ACHN (cell line): ENCODE measurements at places on chromosomes 12 and 14.

DNA sequence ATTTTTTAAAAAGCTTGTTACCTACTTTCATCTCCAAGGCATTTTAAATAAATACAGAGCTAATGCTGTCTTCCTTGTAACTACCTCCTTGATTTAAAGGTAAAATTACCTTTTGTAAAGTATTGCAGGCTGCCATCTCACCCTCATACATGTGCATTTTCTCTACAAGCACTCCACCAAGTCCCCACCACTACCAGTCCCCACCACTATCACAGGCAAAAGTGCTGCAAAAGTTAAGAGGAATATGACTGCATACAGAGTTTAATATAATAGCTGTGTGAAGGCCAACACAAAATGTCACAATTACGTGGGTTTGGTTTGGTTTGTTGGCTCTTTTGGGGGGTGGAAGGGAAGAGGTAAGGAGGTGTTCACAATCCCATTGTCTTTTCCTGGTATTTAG, 9.6 kb downstream of the SIX1 start:
- DNase-seq = no peak

DNA sequence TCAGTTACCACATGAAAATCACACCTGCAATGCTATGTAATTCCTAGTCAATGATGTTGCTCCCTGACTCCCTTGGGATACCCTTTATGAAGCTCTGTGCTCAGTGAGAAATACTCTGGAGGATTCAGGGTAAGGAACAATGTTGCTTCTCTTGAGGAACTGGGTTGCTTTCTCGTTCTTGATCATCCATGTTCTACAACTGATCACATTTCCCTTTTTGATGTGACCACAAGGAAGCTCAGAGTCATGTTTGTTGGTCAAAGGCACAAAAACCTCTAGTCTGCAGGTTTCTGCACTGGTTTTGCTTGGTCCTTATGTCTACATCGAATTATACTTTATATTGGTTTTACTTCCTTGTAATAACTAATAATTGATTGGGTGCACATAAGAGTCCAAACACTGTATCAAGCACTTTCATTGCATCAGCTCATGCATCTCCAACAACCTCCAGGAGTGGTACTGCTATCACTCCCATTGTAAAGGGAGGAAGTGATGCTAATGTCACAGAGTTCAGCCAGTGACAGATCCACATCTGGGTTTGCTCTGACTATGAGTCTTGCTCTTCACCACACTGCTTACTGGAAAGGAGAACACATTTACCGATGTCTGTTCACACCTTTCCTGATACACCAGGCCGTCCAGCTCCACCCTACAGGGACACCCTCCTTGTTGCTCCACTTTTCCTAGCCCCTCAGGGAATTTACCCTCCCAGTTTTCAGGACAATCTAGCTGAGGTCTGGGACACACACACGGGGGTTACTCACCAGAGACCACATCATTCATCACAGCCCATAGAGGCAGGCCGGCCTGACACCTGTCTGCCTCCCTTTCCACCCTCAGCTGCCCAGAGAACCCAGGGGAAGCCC, 41.0 kb downstream of the CMKLR1 start:
- DNase-seq = no peak

- DNase-seq = no peak
Measured at GRCh38 chr12:3976351-3976938, 103.2 kb upstream of the PARP11 start.

DNA sequence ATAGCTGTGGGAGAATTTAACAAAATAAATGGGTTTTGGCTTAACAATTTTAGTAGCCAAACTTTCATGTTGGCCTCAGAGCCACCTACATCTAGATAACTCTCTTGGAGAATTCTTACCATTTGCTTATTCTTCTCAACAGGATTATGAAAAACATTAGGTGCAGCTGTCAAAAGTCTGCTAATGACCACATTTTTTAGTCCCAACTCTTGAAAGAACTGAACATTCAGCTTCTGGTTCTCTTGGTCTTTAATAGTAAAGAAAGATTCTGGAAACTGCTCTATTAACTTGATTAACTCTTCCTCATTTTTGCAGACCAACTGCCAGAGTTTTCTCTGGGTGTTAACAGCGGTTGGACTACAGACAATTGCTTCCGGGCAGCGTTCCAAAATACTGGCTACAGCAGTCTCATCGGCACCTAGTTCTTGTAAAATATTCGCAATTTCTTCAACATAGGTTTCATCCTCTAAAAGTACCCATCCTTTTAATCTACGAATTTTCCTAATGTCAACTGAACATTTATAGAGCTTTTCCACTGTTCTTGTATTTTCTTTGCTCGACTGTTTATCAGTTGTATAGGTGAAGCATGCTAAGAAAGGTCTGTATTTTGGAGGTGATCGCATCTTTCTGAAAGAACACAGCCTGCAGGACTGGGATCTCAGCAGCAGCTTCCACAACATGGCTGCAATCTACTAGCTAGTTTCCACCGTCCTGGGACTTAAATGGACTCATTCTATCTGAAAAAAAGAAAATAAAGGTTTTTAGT, 8.7 kb downstream of the MTERF2 start:
- no peak for DNase-seq

DNA sequence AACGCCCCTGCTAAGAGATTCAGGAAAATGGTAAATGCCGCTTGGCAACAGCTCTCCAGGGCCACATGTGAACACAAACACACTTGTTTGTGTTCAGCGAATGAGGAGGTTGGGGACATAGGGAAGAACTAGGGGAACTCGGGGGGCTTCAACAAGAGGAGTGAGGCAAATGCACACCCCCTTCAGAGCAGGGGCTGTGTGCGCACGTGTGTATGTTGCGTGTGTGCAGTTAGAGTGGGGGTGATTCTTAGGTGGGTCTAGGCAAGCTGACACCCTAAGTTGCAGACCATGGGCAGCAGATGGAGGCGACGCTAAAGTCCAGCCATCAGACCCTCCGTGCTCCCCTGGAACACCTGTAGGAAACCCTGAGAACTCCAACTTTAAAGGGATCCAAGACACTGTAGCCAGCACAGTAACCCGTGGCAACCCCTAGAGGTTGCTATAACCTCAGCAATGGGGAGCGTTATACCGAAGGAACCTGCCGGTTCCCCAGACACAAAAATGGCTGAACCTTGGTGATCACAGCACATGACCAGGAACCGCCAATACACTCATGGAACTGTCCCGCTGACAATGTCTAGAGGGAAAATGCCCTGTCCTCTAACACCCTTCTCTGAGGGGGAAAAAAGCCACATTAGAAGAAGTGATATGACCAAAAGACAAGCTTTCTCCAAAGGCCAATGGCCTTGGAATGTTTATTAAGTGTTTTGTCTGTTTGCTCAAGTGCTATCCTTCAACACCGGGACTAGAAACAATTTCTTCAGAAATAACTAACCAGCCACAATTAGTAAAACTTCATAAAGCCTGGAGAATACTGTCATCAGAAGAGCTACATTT, 86.5 kb upstream of the CEP83 start:
- DNase-seq = peak; percentile 87

GRCh38 chr12:105233041-105233905, 2.7 kb downstream of the APPL2 start:
- DNase-seq = no peak

GRCh38 chr12:6241495-6241894, 41.3 kb downstream of the CD9 start:
- DNase-seq = no peak

GRCh38 chr12:124514996-124515932, 52.1 kb downstream of the NCOR2 start:
- DNase-seq = no peak

- peak; percentile 10 for DNase-seq
Measured at GRCh38 chr14:23182372-23183157, 895 bp downstream of the SLC7A8 start.

DNA sequence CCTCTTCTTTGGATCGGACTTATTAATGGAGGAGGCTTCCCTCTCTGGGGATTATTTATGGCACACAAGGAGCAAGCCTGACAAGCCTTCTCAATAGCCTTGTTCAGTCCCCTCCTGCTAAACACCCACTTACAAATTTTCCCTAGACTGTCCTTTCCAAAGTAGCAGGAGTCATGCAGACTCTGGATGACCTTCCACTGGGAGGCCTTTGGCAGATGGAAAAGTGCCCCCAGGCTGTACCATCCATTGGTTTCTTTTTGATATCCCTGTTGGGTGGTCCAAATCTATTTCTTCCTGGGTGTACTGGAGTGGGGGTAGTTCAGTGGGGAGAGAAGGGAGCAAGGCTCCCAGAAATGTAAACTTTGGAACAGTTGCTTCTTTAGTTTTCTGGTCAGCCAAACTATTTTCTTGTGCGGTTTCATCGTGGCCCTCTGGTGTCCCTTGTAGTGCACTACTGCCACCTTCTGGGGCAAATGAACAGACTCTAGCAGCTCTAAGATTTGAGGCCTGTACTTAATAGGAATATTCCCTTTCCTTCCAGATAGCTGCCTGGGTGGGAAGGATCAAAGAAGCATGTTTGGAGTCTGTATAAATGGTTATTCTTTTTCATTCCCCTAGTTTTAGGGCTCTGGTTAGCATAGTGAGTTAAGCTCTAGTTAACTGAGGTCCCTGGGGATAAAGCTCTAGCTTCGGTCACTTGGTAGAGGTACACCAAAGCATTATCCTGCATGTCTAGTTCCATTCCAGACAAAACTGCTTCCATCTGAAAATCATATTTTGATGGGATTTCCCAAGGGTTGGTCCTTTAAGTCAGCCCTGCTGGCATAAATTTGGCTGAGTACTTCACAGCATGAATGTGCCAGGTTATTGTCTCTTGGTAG, 409.5 kb downstream of the SLC6A15 start:
- peak; percentile 73 for DNase-seq

DNA sequence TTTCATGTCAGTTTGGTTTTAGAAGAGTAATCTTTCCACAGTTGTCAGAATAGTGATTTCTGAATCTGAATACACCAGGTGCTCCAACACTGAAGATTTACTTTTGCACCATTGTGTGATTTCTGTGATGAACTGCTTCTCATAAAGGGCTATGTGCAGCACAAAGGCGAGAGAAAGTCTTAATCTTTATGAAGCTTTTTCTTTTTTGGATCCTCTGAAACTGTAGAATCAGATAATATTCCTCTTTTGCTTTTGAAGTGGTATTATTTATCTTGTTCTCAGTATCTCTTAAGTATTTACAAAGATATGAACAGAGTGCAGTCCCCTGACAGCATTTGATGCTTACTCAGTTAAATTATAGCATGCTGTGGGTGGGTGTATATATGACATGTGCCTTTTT, 207.8 kb downstream of the NAV3 start:
- DNase-seq = no peak

DNA sequence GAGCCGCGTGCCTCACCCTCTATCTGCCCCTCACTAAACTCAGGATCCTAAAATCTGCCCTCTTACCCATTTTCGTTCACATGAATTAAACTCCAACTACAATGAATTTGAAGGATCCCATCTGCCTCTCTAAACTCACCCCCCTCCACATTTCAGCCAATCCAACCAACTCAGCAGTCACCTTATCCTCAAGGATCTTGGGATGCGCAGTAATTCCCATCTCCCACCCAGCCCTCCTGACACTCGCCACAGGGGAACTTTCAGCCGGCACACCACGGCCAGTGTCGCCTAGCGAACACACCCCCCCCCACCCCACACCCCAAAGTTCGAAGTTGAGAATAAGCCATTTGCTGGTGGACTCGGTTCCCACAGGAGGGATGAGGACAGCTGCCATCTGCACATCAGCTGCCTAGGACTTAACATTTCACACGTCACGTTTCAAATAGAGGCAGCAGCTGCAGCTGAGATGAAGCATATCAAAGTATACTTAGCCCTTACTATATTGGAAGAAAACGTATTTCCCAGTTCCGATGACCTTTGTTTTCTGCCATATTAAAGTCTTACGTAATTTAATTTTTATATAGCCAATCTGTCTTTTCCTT, 8.7 kb upstream of the SELPLG start:
- DNase-seq = no peak

DNA sequence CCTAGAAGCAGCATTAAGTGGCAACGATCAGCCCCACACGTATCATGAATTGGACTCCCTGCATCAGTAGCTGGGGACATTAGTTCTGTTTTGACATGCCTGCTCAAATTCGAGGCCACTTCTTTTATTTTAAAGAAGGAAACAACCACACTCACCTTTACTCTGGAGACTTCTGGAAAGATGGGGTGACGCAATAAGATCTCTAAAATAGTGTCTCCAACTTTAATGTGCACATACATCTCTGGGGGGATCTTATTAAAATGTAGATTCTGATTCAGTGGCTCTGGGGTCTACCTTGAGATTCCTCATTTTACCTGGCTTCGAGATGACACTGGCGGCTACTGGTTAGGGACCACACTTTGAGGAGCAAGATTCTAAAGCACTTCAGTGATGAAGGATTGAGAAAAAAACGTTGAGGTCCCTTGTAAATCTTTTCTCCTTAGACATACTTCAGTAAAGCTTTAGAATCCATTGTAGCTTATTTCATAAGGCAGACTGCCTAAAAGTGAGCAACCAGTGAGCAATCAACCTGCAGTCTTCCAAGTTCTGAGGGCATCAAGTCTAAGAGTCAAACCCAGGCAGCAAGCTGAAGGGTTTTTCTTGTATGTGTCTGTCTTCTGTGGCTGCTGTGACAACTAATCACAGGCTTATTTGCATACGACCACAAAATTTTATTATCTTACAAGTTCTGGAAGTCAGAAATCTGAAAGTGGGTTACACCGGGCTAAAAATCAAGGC, 718.6 kb upstream of the TBX3 start:
- DNase-seq = no peak

- DNase-seq = no peak
Measured at GRCh38 chr12:69350002-69350626, 1.9 kb downstream of the LYZ start.

DNA sequence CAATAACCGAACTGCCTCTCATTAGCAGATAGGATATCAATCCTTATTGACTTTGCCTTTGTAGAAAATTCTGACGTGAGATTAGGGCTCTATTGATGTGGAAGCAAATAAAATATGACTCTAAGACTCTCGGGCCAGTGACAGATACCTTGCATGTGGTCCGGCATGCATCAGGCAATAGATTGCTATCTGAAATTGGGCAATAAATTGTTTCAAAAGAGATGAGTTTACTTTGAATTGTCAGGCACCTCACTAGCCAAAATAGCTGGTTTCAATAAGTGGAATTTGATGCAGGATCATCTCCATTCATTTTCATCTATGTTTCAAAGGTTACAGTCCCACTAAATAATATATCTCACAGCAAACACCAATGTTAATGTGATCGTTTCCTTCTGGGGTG, 186.3 kb upstream of the PLEKHA5 start:
- no peak for DNase-seq

- no peak for DNase-seq
Measured at GRCh38 chr12:6193853-6194815, 6.1 kb upstream of the CD9 start.
